ENCODE measurements at places on chromosomes 2 and 18. TPM values are rescaled to one million over a fixed set of nuclear protein-coding genes. Genes with fewer than 3 reads are reported as not detected.

DNA sequence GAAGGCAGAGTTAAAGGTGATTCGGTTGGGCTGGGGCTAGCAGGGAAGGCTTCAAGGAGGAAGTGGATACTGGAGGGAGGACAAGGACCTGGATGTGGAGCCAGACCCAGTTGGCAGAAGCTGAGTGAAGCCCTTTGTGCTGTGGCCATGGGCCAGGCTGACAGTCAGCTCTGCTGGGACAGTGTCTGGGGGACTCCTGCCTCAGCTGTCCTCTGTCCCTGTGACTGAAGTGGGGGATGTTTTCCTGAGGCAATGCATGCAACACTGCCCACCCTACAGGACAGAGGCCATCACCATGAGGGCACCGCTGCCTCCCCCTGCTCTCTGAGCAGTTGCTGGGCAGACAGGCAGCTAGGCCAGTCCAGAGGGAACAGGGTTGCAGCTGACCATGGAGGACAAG lies 40.0 kb downstream of the ST8SIA5 start:
- no peak for DNase-seq

- no peak for DNase-seq
These were observed 122.6 kb downstream of the BCL2L11 start for GRCh38 chr2:111243295-111243694.

GRCh38 chr2:80496775-80497174 lies 192.2 kb upstream of the LRRTM1 start:
- no peak for DNase-seq

DNA sequence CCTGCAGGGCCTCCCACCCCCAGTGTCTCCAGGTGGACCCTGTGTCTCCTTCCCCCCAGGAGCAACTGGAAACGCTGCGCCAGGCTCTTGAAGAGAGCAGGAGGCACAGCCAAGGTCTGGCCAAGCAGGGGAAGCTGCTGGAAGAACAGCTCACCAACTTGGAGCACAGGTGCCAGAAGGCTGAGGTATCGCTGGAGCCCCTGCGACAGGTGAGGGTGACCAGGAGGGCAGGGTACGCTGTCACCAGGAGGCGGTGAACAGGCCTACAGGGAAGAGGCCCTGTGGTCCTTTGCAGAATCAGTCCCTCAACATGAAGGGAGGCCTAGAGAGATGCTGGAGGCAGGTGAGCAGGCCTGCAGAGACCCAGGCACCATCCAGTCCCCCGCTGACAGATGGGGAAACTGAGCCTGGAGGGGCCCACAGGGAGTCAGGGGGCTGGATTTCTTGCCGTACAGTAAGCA lies 15.6 kb upstream of the SNED1 start:
- DNase-seq: no peak

- DNase-seq: no peak
These were observed 61.5 kb upstream of the DOCK10 start for GRCh38 chr2:225103737-225104141.

DNA sequence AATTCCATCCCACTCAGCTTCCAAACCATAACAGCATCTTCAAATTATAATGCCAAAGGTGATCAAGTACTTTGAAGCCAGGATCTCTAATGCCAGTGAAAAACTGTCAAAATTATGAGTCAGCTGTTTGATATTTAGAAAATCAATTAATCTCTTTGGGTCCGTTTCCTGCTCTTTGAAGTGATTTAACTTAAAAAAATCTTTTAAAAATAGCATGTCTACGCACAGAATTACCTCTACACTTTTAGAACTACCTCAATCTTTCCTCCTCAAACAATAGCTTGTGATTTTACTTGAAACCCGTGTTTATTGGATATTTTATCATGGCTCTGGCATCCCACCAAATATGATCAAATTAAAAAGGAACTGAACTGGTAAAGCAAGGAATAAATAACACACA lies 31.3 kb upstream of the TANK start:
- no peak for DNase-seq

DNA sequence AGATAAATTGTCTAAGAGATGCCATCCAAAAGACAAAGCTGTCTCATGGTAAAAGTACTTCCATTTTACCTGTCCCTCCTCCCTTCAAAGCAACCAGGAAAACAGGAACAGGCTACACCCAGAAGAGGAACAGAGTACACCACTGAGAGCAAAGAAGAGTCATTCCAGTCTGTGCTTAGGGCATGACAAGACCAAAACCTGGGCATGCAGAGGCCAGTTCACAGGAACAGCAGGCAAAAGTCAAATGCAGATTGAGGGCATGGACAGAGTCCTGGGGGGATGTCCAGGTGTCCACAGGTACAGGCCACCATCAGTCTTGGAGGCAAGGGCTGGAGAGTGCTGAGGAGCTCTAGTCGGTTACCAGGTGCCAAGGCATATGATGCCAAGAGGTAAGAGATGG lies 23.7 kb downstream of the PLEK start:
- no peak for DNase-seq

- no peak for DNase-seq
These were observed 48.4 kb downstream of the MTX2 start for GRCh38 chr2:176317623-176318065.

ALKAL2 gene
- 4.9 TPM for polyA plus RNA-seq

CXCR1 gene
- not detected for polyA plus RNA-seq

ZNF892 gene
- 7.6 TPM for polyA plus RNA-seq

ZBTB7C gene
- polyA plus RNA-seq: 12.8 TPM

FAM110C gene
- 15.4 TPM for polyA plus RNA-seq

Measured in left kidney (tissue), 8 donors.